ENCODE measurements at places on chromosomes 1 and 21.

- no peak for DNase-seq
Measured at GRCh38 chr21:42777757-42778344, 101.5 kb downstream of the WDR4 start.

GRCh38 chr1:207752456-207752998 is 673 bp downstream of the CD46 start:
- DNase-seq: no peak

DNA sequence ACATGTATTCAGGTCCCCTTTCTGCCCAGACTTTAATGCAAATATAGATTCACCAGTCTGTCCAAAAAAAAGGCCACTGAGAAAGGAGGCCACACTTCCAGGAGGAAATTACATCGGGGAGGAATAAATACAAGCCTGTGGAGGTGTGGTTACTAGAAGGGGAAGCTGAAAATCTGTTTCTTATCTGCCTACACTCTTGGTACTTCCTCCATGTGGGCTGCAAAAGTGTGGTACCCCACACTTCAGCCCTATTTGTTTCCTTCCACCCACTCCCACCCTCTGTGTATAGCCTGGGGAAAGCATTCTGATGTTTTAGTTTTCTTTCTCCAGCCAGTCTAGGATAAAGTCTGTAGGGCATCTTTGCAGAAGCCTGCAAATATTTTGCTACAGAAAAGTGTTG is 38.4 kb downstream of the UTP25 start:
- no peak for DNase-seq

- no peak for DNase-seq
Measured at GRCh38 chr1:181033128-181033798, 520 bp upstream of the MR1 start.

DNA sequence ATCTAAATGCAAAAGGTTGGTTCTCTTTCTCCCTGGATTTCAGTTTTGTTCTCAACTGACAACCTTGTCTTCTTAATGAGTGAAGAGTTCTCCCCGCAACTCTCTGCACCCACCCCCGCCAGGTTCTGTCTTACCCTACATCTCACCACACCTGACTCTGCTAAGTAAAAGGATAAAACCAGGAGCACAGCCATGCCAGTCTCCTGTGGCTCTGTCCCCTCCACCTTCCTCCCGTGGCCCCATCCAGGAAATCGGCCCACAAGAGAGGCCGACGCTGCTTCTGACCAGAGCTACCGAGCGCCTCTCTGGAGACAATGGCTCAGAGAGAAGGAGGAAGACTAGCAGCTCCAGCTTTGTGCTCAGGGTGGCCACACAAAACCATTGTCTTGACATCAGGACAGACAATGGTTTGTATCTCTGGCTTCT is 72.2 kb downstream of the PLEKHA6 start:
- DNase-seq: no peak

DNA sequence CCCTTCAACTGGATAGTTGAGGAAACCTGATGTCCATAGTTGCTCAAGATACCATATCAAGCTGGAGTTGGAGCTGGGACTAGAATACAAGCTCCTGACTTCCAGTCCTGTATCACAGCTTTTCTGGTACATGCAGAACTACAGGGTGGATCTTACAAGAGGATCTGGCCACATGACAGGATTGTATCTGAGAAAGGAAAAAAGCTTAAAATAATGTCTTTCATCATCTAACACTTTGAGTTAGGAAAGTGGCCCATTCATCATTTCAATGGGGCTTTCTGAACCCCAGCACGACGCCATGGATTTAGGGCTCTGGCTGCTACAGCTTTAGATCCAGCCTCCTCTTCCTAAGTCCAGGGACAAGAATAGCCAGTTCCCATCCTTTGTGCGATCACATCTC is 46.9 kb downstream of the RASSF5 start:
- no peak for DNase-seq

DNA sequence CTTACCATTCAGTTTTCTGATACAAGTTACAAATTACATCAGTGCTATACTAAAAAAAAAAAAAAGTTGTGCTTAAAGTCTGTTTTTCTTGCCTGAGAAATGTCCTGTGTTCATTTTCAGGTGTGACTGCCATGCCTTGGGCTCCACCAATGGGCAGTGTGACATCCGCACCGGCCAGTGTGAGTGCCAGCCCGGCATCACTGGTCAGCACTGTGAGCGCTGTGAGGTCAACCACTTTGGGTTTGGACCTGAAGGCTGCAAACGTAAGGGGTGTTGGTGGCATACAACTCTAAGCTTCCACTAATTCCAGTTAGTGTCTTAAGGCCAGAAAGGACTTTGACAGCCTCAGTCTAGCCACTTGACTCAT is 60.1 kb upstream of the LAMC2 start:
- DNase-seq: no peak

- DNase-seq: no peak
Measured at GRCh38 chr1:93631626-93632365, 49.8 kb downstream of the BCAR3 start.

DNA sequence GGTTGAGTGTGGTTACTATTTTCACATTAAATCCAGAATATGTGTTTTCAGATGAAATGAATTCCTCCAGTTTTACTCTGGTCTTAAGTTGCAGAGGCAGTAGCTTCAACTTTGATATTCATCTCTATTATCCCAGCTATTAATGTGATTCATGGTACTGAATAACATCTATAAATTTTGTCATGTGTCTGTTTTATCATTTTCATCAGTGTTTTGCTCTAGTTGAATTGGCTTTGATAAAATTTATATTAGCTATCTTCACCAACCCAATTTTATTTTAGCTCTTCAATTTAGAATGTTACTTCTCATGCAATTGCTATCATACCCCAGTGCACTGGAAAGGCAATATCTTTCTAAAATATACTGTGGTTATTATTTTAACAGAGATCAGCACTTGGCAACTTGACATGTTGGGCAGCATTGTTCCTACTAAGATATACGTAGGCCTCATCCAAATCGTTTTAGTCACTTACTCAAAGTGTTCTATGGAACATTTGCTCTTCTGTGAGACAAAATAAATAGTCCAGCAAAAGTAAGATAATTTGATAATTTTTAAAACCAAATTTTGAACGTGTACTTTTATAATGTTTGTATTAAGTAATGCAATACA is 184.3 kb downstream of the NCAM2 start:
- no peak for DNase-seq

DNA sequence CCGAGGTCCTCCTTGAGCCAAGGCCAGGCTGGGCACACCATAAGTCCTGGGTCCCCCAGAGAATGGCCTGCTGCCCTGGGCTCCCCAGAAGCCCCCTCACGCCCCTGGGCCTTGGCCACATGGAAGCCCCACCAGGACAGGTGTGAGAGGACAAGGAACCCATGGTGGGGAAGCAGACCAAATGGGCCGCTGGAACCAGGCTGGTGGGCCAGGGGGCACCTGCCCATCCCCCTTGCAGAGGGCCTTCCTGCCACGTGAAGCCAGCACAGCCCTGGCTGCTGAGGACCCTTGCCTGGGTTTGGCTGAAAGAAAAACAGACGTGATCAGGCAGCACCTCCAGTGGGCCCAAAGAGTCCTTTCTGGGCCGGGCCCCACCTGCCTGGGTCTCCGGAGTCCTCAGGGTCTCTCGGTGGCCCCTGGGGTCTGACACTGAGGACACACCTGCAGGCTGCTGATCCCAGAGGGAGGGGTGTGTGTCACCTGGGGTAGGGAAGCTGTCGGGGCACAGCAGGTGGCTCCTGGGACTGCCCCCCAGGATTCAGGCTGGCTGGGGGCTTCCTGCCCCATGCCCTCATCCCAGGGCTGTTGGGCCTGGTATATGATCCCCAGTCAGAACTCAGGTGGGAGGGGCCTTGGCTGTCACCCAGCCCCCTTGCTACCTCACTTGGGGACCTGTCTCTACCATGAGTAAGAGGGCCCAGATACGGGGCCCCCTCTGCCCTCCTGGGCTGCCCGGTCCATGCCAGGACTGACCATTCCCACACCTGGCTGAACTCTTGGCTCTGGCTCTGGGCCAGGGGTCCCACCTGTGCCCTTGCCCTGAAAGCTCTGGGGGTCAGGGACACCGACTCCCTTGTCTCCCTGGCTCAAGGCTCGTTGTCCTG is 3.3 kb upstream of the SMYD3 start:
- no peak for DNase-seq

DNA sequence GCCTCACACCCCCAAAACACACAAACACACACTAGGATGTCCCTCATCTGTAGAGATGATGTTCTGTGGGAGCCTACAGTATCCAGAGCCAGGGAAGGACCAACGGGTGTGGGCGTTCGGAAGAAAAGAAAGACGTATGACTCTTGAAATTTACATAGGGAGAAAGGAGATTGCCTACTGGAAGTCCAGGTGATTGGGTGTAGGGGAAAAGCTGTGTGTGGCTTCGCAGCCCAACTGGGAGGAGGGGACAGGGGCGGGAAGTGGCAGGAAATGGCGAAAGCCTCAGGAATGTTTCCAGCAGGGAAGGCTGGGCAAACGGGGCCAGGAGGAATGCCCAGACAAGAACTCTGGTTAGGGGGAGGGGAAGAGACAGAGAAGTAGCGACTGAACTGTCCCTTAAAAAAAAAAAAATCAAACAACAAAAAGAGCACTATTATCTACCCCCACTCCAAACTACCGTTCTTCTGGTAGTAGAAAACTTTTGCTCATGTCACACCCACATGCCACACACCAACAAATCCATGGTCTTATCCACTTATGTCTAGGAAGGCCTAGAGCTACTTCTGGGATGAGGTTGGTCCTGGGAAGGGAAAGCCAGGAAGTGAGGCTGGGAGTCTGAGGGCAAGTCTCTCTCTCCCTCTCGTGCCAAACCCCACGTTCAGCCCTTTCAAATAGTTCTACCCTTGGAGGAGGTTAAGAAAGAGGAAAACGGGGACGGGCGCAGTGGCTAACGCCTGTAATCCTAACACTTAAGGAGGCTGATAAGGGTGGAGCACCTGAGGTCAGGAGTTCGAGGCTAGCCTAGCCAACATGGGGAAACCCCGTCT is 1.8 kb upstream of the CKS1B start:
- DNase-seq: peak; percentile 65

- DNase-seq: no peak
Measured at GRCh38 chr1:113217447-113218208, 144.6 kb downstream of the LRIG2 start.

DNA sequence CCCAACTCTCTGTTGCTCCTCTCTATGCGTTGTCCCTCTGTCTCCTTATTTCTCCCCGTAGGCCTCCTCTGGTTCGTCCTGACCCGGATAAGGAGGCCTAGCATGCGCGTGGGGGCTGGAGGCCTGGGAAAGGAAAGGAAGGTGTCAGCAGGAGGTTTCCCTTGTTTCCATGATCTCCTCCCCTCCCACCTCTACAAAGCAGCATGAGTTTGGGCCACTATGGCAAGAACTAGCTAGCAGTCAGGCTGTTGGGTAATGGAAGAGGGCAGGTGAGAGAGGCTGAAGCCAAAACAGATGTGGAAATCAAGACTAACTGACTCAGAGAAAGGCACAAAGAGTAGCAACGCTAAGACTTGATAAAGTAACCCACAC is 687 bp upstream of the SEMA6C start:
- no peak for DNase-seq

DNA sequence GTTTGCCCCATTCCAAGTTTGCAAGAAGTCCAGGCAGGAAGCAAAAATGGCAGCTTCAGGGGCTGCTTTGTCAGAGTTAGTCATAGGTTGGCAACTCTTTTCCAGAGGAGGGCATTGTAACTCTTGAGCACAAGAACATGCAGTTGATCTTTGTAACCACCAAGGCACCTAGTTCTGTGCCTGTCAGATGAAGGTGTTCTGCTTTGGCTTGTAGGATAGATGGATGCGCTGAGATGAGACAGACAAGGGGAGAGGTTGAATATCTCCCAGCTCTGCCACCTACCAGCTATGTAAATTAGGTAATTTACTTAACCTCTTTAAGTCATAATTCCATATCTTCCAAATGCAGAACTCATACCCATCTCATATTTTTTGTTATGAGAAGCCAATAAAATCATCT is 89.3 kb downstream of the ZNF648 start:
- DNase-seq: no peak

GRCh38 chr1:62247391-62248168 is 52.9 kb downstream of the L1TD1 start:
- no peak for DNase-seq

- no peak for DNase-seq
Measured at GRCh38 chr1:174266991-174267612, 107.8 kb downstream of the RABGAP1L start.

GRCh38 chr1:236016782-236017400 is 48.0 kb downstream of the NID1 start:
- no peak for DNase-seq

DNA sequence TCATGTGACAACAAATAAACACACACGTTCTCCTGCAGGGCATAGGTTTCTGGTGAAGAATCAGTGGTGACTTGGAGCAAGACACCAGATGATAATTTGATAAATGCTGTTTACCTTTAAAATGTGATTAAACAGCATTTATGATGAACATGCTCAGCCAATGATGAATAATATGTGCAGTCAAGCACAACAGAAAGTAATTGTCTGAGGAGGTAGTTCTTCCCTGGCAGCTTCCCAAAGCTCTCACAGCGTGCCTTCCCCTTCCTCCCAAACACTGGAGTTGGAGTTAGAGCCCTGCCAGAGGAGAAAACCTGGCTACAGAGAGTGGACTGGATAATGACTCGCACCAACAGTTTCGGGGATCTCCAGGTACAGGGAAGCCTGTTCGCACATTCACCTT is 463.5 kb downstream of the SMYD3 start:
- DNase-seq: no peak

- DNase-seq: no peak
Measured at GRCh38 chr1:114270282-114270681, 116.6 kb upstream of the SYT6 start.

DNA sequence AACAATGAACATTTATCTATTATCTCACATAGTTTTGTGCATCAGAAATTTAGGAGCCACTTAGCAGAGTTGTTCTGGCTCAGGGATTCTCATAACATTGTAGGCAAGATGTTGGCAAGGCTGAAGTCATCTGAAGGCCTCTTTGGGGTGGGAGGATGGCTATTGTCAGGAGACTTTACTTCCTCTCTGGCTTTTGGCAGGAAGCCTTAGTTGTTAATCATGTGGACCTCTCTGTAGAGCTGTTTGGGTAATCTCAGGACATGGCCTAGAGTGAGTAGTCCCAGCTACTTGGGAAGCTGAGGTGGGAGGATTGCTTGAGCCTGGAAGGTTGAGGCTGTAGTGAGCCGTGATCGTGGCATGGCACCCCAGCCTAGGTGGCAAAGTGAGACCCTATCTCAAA is 40.2 kb downstream of the RASAL2 start:
- DNase-seq: no peak

DNA sequence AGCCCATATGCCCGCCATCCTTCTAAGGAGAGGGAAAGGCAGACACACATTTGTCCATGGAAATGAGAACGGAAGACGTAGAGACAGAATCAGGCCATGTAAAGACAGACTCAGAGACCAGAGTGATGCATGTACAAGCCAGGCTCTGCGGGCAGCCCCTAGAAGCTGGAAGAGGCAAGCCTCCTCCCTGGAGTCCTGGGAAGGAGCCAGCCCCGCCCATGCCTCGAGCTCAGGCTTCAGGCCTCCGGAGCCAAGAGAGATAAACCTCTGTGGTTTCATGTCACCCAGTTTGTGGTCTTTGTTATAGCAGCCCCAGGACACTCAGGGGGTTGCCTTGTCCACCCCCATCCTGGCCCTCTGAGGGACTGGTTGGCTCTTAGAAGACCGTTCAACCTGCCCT is 11.6 kb downstream of the PDE9A start:
- no peak for DNase-seq
